Progenitor cell of endocrine pancreas (in vitro differentiated cells): ENCODE measurements at places on chromosomes 6 and 20.

- DNase-seq, result no peak
Observed at GRCh38 chr6:7406743-7407142, 17.1 kb downstream of the RIOK1 start.

GRCh38 chr20:59830665-59831023 is 102.8 kb downstream of the SYCP2 start:
- no peak for DNase-seq

DNA sequence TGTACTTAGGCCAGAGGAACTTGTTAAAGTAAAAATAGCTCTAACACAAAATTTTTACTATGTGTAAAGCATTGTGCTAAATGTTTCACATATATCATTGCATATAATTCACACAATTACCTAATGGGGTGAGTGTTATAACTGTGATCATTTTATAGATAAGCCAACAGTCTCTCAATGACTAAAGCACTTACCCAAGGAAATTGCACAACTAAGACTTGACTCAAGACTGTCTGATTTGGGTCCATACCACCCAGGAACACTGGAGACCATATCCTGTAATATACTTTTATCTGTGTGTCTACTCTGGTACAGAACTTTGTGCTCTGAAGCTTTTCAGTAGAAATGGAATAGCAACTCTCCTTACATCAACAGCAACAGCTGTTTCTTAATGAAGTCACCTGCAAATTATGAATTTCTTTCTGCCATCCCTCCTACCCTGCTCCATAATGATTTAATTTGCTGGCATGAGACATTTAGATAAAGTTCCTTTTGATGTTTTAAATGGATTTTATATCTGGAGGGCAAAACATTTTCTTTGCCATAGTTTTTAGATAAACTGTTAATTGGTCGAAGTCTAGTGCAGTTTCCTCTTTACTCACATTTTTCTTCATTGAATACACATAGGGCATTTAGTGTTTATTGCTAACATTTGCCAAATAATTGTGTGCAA is 47.5 kb downstream of the TSPYL4 start:
- DNase-seq, result no peak

DNA sequence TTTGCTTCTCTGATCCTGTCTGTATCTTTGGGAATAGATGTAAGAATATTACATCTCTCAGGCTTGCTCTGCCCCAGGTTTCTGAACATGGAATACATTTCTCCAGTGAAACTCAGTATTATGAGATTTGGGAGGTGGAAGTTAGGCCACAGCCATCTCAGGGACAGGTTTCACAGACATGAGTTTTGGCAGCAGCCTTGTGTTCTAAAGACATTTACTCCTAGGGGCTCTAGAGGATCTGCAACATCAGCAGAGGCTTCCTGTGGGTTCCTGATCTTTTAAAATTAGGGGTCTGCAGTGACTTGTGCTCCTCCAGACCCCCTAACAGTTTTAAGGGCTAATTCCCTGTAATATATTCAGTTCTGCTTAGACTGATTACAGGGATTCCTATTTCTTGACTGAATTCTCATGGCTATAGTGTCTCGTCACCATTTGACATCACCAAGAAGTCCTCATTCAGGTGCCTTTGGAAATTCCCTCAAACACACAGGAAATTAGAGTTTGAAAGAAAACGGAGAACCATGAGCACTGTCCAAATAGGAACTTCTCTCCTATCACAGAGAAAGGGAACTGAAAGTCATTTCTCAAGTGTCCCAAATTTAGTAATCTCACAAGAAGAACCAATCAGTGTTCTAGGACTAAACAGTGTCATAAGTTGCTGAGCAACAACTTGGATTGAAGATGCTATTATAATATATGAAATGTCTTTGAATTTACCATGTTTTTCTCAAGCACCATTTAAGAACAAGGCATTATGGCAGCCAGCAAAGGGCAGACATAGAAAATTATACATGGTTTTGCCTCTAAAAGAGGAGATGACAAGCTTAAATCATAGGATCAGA is 2.5 kb upstream of the HLA-DRA start:
- DNase-seq, result no peak

- no peak for DNase-seq
Observed at GRCh38 chr20:3318226-3318884, 79.4 kb upstream of the SLC4A11 start.

- no peak for DNase-seq
Observed at GRCh38 chr6:151254451-151255081, 14.8 kb downstream of the AKAP12 start.

DNA sequence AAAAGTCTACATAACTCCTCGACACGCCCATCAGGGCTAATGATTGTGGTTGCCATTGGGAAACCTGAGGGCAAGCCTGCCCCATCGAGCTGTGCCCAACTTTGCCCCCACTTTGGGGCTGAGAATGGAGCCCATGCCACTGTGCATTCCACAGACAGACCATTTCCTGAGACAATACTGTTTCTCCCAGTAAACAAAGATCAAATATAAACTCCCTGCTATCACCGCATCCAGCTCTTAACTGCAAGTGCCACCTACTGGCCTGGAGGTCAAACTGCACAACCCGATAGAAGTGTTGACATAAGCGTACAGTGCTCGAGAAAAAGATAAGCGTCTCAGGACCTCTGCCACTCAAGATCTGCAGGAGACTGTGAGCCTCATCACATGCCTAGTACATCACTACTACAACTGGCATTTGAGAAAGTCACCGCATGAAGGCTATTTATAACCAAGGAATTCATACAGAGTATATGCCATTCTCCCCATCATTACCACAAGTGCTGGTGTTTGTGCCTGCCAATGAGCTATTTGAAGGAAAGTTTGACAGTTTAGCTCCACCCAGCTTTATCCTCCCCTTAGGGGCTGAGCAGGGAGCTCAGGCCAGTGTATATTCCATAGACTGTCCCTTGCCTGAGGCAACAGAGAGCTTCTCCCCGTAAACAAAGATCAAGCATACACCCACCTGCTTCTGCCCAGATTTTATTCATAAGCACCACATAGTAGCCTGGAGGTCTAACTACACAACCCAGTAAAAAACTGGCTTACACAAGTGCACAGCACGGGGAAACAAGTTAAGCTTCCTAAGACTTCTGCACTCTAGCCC is 4.5 kb upstream of the DEFB126 start:
- DNase-seq, result no peak

DNA sequence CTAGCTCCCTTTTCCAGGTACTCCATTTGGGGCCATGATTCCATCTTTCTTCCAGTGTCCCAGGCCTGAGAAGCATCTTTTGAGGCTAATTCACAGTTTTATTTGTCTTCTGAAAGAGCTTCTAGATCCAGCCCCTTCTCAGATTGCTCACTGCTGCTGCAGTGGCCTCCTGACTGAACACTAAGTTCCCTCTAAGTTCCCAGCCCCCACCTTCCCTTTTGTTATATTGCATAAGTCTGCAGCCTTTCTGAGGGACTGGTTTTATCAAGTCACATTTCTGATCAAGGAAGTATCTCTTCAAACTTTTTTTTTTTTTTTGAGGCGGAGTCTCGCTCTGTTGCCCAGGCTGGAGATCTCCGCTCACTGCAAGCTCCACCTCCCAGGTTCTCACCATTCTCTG is 10.7 kb downstream of the MAPRE1 start:
- DNase-seq, result no peak

DNA sequence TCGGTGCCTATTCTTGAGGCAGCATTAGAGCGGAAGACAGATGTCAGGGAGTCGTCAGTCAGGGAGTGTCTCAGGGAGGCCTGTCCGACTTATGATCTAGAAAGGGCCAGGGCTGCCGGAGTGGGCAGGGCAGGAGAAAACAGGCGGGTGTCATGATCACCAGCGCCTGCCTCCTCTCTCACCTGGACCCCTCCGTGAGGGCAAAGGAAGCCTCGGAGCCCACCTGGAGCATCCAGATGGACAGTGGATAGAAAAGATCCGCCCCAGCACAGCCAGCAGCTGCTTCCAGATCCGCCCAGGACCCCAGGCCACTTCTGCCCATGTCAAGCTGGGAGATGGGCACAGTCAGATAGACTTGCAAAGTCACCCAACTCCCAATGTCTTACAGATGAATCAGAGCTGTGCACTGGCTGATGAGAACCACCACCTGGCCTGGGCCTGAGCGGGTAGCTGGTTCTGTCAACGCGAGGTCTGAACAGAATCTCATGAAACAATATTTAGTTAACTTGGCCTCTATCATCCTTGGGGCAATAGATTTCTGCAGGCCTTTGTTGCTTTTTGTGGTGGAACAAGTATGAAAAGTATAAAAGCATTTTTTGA is 22.2 kb downstream of the PSMG4 start:
- no peak for DNase-seq

GRCh38 chr6:38310061-38310460 is 329.7 kb downstream of the BTBD9 start:
- no peak for DNase-seq

GRCh38 chr20:32663335-32664011 is 10.3 kb downstream of the C20orf203 start:
- DNase-seq, result no peak

DNA sequence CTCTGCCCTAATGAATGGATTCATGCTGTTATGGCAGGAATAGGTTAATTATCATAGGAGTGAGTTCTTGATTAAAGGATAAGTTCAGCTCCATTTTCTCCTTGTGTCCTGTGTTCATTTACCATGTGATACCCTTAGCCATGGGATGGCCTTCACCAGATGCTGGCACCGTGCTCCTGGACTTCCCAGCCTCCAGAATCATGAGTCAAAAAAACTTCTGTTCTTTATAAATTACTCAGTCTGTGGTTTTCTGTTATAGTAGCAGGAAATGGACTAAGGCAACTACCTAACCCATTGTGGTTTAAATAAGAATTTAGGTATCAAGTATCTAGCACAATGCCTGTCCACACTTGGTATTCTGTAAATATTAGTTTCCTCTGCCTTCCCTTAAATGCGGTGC is 223.5 kb downstream of the MEI4 start:
- DNase-seq, result no peak

DNA sequence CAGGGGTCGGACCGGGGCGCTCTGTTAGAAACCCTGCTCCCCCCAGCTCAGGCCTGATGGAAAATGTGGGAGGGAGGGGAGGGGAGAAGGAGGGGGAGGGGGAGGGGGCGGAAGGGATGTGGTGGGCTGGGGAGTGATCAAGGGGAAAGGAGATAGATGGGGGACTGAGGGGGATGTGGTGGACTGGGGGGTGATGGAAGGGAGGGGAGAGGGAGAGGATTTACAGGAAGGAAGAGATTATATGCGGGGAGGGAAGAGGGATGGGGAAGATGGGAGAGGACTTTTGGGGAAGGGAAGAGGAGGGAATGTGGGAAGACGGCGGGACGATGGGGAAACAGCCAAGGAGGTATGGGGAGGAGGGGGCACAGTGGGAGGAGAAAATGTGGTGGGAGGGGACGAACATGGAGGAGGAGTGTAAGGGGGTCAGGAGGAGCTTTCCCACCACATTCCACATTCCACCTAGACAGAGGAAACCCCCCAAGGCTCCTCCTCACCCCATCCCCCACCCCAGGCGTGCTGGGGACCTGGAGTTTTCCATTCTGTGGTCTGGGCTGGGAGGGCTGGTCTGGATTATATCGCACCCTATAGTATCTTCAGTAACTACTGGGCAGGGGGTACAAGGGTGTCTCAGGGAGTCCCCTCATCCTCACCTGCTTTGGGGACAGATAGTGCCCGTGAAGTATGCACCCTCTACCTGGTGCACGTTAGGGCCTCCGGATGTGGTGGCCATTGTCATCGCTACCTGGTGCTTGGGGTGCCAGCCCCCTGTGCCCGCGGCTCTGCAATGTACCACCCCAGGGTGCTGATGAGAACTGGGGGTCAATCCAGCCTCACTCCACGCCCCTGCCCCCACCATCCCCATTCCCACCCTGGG is 578 bp upstream of the PTGIS start:
- DNase-seq, result no peak

DNA sequence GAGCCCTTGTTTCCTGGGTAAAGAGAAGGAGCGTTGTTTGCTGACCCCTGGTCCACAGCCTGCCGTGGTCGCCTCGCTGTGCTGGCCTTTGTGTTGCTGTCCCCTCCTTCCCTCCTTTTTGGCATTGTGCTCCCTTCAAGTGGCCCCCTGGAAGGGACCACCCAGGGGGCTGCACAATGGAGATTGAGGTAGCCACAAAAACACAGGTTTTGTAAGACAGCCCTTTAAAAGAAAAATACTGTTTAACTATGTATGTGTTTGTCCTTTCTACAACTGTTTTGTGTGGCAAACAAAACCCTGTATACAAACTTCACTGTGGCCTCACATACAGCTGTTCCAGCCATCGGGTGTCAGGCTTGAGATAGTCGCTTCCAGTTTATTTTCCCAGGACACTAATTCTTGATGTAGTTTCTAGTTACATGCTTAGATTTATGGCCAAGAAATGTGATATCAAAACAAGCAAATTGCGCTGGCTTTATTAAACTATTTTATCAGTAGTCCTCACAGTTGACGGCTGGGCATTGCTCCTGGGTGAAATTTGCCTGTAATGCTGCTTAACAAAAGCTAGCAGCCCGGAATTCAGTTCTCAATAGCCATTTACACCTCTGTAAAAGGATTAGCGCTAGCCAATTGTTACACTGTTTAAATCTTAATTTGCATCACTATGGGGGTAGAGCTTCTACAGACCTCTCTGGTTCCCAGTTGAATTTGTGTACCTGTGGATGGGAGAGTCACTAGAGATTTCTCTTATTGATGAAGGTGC is 64.1 kb downstream of the KIZ start:
- no peak for DNase-seq

DNA sequence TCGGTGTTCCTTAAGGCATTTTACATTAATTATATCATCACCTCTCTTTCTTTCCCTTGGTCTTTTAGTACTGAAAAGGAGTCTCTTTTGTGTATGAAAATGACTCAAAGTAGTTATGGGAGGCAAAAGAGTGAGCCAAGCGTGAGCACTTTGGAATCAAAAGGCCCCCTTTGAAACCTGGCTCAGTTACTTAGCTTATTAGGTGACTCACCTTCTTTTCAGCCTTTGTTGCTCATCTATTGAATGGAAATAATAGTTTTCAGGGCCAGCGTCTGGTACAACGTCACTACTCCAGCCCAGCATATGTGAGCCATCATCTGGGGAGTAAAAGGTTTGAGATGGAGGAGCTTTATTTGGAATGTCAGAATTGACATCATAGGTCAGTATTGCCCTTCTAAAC is 147.4 kb upstream of the SCGN start:
- no peak for DNase-seq

GRCh38 chr6:77447254-77447653 is 16.0 kb downstream of the HTR1B start:
- no peak for DNase-seq
